ENCODE measurements at places on chromosomes 16 and 17.

DNA sequence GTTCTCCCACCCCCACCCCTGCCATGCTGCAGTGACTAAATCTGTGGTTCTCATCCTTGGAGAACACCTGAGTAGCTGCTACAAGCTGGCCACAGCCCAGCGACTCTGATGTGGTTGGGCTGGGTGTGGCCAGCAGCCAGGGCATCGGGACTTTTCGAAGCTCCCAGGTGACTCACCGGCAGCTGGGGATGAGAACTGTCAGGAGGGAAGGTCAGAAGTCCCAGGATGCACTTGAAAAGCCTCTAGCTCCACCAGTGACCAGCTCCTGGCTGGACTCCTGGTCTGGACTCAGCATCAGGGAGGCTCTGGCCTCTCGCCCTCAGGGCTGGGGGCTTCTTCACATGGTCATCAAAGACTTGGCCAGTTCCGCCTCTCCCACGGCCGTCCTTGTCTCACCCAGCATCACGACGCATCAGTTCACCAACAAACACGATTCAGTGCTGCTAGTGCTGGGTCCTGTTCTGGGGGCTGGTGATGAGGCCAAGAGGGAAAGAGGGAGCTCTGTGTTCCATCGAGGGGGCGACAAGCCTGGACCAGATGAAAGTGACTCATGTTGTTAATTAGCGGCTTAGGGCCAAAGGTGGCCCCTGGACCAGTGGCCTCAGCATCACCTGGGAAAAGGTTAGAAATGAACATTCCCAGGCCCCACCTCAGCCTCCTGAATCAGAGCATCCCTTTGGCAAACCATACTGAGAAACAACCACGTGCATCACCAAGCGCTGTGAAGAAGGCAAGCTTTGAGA, 3.9 kb upstream of the C17orf99 start:
- no peak for DNase-seq

- no peak for DNase-seq
These were observed 11.3 kb upstream of the DNASE1 start for GRCh38 chr16:3643095-3643730.

- DNase-seq: no peak
These were observed 49.5 kb upstream of the MRPS23 start for GRCh38 chr17:57899391-57899790.

DNA sequence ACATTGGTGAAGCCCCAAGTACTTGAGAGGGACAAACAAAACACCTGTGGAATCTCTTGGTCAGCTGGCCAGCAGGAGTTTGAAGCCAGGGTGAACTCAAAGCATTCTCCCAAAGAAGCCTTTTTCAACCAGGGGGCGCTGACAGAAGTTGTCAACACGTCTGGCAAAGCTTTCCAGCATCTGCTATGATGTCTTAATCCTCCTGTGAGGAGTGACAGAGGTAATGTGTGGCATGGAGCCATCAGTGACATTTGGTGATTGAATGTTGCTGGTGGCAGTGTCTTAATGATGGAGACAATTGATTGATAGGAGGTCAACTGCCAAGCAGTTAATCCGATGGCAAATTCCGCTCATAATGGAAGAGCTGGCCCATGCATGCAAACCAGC, 257.6 kb upstream of the HSBP1 start:
- DNase-seq: no peak

- DNase-seq: no peak
These were observed 1.6 kb upstream of the KCNJ12 start for GRCh38 chr17:21374441-21375161.

GRCh38 chr16:72569677-72570076, 397.7 kb upstream of the PMFBP1 start:
- DNase-seq: no peak

- no peak for DNase-seq
These were observed 145.6 kb downstream of the CCDC182 start for GRCh38 chr17:57599271-57600045.

DNA sequence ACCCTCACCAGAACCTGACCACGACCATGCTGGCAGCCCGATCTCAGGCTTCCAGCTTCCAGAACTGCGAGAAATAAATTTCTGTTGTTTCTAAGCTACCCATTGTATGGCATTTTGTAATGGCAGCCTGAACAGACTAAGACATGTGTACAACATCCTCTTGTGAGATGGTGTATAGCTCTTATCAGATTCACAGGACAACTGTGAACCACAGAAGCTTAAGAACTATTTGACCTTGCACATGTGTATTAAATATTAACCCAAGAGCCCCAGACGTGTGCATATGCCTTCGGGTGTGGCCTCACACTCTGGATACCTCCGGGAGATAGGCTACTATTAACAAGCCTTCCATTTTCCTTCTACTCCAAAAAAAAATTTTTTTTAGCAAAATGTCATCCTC, 248.9 kb downstream of the SLC39A11 start:
- DNase-seq: no peak

DNA sequence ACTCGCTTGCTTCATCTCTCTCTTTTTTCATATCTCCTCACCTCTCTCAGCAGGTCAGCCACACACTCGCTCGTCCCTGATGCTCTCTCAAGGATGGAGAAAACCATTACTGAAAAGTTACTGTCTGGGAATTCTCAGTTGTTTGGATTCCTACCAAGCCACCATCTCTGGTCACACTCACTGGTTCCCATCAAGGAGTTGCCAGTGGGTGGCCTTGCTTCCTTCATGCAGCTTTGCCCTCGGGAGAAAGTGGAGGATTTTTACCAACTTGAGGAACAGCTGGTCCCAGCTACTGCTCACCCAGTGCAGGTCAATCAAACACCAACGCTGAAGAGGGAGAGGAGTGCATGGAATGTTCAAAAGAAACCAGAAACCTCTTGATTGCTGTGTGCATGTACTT, 25.3 kb downstream of the MEOX1 start:
- DNase-seq: no peak

GRCh38 chr16:87070657-87071056, 246.5 kb downstream of the C16orf95 start:
- DNase-seq: no peak

DNA sequence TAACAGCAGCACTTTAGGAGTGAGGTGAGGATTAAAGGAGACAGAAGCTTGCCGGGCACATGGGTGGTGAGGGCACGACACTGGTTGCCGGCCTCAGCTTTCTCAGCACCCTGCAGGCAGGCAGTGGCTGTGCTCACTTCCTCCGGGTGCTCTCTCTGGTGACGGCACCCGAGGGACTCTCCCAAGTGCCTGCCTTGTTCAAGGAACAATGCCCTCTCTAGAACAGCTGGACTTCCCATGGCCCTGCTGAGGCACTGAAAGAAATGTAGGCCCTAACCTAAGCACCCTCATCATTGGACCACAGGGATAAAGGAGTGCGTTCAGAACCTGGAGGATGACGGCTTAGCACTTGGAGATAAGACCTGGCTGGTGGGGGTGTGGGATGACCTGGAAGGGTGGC, 72.7 kb downstream of the N4BP1 start:
- DNase-seq: no peak

- no peak for DNase-seq
These were observed 29.5 kb upstream of the CDH1 start for GRCh38 chr16:68707340-68708152.

- peak; percentile 68 for DNase-seq
These were observed 65.5 kb upstream of the CREBBP start for GRCh38 chr16:3945751-3946603.

GRCh38 chr17:519450-520212, 167.0 kb upstream of the RPH3AL start:
- DNase-seq: no peak

DNA sequence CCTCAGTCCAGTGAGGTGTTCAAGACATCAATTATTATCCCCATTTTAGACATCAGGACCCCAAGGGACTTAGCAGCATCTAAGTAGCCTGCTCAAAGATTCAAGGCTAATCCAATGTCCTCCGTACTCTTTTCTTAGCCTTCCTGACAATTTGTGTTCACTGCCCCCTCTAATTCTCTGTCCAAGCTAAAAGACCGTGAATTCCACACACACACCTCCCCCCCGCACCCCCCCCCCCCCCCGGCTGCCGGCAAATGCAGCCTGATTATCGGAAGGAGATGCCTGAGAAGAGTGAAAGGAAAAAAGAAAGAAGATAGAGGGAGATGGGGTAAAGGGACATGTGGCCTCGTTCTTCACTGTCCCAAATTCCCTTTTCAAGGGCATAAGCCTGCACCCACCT, 58.1 kb upstream of the NLK start:
- DNase-seq: no peak

- DNase-seq: no peak
These were observed 44.7 kb downstream of the IL21R start for GRCh38 chr16:27446721-27447120.

GRCh38 chr17:55883149-55883548, 132.3 kb downstream of the PCTP start:
- no peak for DNase-seq

DNA sequence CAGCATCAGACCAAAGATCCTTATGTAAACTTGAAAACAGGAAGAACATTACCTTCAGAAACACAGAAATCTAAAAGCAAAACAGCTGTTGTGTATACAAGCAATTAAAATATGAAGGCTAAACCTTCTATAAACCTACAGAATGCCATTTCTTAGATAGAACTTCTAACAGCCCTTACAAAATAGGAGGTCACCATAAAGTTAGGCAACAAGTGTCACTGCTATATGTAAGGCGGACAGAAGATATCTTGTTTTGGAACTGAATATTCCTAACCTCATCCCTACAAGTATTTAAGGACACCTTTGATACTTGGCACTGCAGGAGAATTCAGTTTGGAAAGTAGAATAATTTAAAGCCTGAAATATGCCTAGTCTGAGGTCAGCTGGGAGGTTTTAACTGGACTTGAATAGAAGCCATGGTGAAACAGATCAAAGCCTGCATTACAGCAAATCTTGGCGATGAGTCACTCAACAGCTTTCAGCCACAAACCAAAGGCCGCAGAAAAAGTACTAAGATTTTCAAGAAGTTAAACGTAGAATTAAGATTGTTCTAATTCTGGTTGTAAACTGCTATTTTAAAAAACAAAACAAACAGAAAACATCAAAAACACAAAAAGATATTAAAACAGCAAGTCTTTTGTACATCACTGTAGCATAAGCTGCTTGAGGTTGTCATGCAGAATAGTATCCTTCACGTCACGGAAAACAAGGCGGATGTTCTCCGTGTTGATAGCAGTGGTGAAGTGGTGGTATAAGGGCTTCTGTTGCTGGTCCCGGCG, 42.7 kb downstream of the GNA13 start:
- DNase-seq: no peak

- DNase-seq: no peak
These were observed 1.8 kb downstream of the TUBB3 start for GRCh38 chr16:89924925-89925307.

GRCh38 chr16:58937661-58938060, 203.5 kb upstream of the GOT2 start:
- DNase-seq: no peak

DNA sequence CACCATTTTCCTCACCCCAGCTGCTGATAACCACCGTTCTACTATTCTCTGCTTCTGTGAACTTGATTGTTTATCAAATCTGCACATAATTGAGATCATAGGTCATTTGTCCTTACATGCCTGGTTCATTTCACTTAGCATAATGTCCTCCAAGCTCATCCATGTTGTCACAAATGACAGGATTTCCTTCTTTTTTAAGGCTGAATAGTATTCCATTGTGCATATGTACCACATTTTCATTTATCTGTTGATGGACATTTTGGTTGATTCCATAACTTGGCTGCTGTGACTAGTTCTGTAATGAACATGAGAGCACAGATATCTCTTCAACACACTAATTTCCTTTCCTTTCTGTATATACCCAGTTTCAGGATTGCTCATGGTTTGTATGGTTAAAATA, 225.3 kb upstream of the TBX2 start:
- no peak for DNase-seq

- DNase-seq: no peak
These were observed 18.9 kb upstream of the CFAP20 start for GRCh38 chr16:58148099-58148498.

GRCh38 chr16:10635365-10636021, 55.1 kb upstream of the EMP2 start:
- DNase-seq: no peak

DNA sequence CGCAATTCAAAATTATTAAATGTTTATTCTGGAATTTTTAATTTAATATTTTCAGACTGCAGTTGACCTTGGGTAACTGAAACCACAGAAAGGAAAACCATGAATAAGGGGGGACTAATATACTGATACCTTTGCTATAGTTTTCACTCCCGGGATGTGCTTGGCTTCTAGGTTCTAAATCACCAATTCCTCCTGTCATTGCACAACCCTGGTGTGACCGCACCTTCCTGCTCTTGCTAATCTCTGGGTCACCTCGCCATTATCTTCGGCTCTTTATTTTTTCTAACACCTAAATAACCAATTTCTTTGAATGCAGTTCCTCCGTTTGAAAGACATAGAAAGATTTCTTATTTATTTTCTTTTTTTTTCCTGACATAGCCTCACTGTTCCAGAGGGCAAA, 634.5 kb upstream of the GOT2 start:
- no peak for DNase-seq

DNA sequence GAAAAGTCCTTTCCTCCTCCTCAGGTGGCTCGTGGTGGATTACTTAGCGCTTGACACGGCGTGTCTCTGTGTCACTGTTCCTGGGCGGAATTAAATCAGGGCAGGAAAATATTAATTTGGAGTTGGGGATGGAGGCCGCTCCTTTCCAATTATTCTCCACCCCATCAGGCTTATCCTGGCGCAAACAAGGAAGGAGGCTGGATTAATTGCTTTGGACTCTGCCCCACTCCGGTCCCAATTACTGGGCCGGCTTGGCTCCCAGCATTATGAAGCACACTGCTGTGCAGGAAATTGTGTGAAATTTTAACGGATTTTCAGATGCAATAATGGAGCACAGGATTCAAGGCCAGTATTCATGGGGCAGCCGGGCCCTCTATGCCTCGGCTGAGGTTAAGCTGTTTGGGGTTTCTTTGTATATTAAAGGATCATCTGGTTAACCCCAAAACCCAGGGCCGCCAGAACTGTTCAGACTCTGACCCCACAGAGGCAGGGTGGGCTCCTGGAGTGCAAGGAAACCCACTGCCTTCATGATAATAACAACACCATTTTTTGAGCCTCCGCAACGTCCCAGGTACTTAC, 87.8 kb downstream of the MRM1 start:
- no peak for DNase-seq

DNA sequence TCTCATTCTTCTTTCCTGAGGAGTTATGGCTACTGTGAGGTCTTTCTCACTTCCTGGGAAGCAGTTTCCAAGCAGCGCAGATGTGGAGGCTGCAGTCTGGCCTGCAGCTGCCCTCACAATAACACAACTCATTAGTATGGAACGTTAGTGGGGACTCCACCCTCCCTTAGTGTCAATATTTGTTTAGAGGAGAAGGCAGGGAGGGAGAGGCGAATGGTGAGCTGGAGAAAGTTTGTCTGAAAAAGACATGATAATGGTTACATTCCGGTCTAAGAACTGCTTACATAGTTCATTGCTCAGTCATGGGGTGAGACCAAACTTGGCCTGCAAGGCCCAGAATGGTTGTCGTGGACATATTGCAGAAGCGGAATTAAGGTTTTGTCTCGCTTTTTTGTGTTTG, 170.2 kb downstream of the HS3ST3B1 start:
- no peak for DNase-seq

GRCh38 chr16:86584726-86585721, 6.7 kb downstream of the FOXL1 start:
- no peak for DNase-seq

Measured in suprapubic skin (tissue), 4 donors.